ENCODE measurements at places on chromosomes 12 and 14.
A peak's percentile ranks its signal among the peaks of the same experiment; 100 is the strongest.

GRCh38 chr12:53657041-53657440 lies 18.8 kb downstream of the ATP5MC2 start:
- DNase-seq, result no peak

- no peak for DNase-seq
These were observed 48.5 kb upstream of the CSRP2 start for GRCh38 chr12:76927170-76927784.

DNA sequence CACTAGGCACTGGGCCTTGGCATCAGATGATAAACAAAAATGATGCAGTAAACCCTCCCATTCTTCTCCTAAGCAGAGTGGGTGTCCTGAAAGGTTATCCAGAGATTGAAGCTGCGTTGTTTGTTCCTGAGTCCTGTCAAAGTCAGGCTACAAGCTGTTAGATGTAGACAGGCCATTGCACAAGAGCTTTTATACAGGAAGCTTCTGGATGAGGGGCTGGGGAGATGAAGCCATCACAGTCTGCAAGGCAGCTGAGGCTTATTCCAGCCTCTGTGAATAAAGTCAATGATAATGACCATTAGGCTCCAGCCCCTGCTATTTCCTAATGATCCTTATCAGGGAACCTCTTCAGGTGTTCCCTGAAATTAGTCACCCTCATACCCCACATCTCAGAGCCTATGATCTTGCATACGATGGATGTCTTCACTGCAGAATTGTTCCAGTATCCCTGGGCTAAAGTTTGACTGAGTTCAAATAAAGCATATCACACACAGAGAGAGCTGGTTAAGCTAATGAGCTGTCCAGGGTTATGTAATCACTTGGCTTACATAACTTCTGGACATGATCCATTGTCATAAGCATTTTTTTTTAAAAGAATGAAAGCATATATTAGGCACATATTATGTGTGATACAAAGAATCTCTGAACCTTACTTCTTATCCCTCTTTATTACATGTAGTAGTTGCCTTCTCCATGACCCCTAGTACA lies 337.1 kb upstream of the OR4E1 start:
- no peak for DNase-seq

- no peak for DNase-seq
These were observed 938.9 kb upstream of the NOVA1 start for GRCh38 chr14:27536748-27537147.

GRCh38 chr14:81313775-81314429 lies 86.2 kb downstream of the STON2 start:
- DNase-seq, result no peak

- DNase-seq, result no peak
These were observed 89.2 kb downstream of the OTOGL start for GRCh38 chr12:80188576-80188975.

DNA sequence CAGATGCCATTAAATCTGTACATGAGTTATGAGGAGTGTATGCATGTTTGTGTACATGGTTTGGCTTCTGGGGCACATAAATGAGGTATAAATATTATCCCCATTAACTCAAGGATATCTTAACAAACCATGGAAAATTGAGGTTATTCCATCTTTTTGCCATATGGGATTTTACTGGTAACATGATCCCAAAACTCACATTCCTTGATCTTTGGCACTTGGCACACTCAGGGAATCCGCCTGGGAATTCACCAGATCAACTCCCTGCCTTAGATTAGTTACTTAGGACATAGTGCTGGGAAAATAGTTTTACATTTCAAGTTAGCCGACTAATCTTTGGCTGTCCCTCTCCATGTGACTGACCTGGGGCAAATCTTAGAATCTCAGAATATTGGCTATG lies 16.9 kb downstream of the CDKN1B start:
- peak; percentile 51 for DNase-seq

- no peak for DNase-seq
These were observed 19.8 kb downstream of the TSPAN8 start for GRCh38 chr12:71138011-71138410.

DNA sequence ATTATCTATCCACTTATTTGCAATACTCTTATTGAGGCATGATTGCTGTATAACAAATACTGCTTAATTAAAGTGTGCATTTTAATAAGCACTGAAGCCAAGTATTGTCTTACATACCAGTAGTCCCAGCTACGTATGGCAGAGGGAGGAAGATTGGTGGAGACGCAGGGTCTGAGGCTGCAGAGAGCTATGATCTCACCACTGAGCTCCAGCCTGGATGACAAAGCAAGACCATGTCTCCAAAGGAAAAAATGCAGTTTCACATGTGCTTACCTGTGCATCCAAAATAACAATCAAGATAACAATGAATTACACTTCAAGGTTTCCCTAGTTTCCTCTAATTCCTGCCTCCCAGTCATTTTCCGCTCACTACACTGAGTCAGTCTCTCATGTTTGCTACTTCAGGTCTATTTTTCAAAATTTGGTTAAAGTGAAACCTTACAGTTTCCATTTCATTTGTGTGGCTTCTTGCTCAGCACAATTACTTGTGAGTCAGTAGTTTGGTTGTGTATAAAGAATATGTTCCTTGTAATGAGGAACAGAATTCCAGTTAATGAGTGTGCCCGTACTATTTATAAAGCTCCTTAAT lies 1250.1 kb downstream of the TMEM121 start:
- DNase-seq, result no peak

DNA sequence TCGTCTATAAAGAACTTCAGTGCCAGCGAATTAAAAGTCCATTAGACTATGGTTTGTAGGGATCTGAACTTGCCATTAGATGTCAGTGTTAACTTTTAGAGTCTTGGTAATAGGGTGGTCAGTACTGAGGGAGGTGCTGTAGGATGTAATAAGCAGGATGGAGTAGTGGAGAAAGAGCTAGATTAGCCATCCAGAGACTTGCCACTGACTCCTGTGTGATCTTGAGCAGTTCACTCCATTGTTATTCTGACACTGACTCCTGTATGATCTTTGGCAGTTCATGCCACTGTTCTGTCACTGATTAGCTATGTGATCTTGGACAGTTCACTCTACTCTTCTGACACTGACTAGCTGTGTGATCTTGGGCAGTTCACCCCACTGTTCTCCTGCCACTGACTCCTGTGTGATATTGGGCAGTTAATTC lies 133.6 kb downstream of the TTLL5 start:
- DNase-seq, result peak; percentile 37

GRCh38 chr12:124588751-124589267 lies 21.4 kb upstream of the NCOR2 start:
- DNase-seq, result no peak

DNA sequence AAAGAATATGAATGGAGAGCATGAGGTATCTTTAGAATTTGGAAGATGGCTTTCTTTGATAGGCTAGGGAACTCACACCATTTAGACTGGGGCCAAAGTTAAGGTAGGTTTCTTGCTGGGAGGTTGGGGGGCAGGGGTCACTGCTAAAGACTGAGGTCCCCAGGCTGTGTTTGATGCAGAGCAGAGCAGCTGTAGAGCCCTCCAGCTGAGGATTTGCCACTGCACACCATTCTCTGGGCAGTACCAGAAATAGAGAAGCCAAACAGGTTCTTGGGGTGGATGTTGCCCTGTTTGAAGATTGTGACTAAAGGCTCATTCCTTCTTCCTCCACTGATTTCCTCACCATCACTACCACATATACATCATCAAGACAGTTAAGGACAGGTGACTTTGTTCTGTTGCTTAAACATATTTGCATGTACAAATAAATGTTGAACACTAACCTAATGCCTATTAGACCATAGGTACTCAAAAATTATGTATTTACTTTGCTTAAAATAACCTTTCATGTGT lies 7.9 kb downstream of the NTF3 start:
- no peak for DNase-seq

DNA sequence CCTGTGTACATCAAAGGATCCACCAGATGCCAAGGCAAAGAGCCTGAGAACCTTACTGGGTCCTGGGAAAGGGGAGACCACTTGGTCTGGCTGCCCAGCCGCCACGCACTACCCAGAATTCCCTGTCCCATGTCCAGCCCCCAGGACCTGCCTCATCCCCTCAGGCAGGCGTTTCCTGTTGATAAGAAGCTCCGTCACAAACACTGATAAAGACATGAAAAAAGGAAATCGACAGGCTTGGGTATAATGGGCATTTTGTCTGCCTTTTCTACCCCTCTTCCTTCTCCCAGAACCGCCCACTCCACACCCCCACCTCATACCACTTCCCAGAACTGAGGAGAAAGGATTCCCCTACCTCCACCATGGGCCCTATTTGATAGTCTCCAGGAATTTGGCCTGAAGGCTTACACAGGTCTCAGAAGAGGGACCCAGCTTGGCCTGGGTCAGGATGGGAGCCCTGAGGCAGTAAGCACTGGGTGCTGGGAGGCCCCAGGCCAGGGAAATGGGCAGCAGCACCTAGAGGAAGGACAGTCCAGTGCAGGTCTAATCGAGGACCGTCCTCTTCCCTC lies 18.8 kb downstream of the ACVRL1 start:
- DNase-seq, result no peak

DNA sequence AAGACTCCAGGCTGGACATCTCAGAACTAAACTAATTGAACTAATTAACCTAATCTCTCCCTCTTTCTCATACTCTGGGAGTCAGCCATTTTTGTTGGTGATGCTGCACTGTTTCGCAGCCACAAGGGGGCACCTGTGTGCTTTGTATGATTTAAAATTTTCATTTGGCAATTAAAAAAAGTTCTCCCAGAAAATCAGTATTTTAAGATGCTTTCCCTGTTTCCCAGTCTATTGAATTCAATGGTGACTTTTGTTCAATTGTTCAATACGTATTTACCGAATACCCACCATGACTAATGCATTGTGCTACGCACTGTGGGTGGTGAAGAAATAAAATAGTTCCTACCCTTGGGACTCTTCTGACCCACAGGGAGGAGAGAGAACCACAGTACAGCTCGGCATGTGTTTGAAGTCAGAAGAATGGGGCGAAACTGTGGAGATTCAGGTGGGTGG lies 63.7 kb downstream of the ZNF664 start:
- no peak for DNase-seq

DNA sequence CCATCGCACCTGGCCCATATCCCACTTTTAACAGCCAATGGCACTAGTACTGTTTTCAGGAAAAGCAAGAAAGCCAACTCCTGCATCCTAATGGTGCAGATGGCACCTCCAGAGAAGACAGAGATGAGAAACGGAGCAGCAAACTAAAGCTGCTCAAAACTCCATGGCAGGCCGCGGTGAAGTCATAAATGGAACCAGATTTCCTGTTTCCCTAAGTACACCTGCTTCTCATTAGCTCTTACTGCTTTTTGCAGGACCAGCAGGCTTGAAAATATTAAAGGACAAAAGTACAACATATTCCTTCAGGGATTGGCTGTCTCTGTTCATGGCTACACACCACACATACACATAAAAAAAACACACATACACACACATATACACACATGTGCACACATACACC lies 36.7 kb upstream of the LGALS3 start:
- no peak for DNase-seq

DNA sequence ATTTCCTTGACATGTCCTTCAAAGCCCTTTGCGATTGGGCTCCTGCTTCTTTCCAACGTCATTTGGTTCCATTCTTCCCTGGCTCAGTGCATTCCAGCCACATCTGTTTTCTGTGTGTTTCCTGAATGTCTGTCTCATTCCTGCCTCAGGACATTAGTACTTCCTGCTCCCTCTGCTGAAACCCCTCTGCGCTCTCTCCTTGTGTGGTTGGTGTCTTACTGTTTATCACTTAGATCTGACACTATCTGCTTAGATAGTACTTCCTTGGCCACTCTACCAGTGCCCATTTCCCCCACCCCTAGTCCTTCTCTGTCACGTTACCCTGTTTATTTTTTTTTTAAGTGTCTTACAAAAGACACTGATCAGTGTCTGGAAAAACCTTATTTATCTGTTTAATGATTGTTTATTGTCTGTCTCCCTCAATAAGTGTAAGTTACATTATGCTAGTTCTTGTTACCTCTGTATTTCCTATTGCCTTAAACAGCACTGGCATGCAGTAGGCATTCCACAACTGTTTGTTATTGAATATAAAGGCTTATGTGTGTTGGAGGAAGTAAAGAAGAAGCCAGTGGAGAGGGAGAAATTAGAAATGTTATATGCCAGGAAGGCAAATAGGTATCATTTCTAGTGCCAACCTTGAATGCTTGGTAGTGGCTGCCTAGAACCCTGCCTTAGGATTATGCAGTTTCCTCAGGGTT lies 21.5 kb downstream of the DYRK2 start:
- no peak for DNase-seq

Measured in fibroblast of skin of left biceps (primary cell).